Activated T-helper 2 cell treated with anti-CD3 and anti-CD28 coated beads, Interferon-gamma antibody, Interleukin-2, Interleukin-4, amounts not matched to agents 10 μg/mL and 5 μg/mL and 100 μg/mL, durations not matched to agents 14 hours and 24 hours and 36 hours (primary cell): ENCODE measurements at places on chromosomes 1 and 21.

- H3K27me3 ChIP-seq, result peaks cover 14% of the 10 kb centered on the region
- H3K4me3 ChIP-seq, result no peak overlapping the region
- H3K27ac ChIP-seq, result no peak overlapping the region
- DNase-seq, result no peak
Measured at GRCh38 chr21:41112740-41113692, 54.9 kb upstream of the BACE2 start.

- H3K4me3 ChIP-seq, result no peak overlapping the region
- H3K27me3 ChIP-seq, result peaks cover 44% of the 10 kb centered on the region
- peaks cover 14% of the 10 kb centered on the region for H3K4me1 ChIP-seq
- H3K27ac ChIP-seq, result no peak overlapping the region
Measured at GRCh38 chr1:76073481-76073880, 1.1 kb upstream of the ST6GALNAC3 start.

DNA sequence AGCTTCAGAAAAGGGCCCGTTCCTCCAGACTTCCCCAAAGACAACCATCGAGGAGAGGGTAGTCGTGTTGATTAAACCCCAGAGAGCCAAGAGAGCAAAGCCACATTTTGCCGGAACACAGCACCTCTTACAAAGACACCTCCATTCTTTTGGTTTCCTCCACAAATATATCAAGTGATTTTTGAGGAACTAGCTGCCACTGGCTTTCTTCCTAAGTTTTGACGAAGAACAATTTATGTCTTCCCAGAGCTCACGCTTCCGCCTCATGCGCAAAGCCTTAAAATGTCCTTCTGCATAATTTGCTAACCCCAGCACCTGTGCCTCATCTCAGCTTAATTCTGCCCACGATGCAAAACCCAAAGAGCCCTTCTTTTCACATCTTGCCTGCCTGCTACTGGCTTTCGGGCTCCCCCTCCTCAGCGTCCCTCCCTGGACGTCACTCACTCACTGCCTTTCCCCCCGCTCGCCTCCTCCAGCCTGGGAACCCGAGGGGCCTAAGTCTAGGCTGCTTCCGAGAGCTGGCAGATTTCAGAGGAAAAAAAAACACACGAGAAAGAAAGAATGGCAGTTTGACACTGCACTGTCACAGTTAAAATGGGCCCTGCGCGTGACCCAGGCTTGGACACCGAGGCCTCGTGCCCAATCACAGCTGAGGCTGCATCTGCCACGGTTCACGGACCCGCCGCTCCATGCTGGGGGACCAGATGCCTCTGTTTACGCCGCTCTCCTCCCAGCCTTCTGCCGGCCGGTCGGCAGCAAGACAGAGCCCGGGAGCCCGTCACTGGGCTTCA lies 77.6 kb upstream of the IFNAR2 start:
- no peak overlapping the region for H3K27ac ChIP-seq
- no peak overlapping the region for H3K4me3 ChIP-seq
- H3K36me3 ChIP-seq, result no peaks in the 10 kb centered on the region

DNA sequence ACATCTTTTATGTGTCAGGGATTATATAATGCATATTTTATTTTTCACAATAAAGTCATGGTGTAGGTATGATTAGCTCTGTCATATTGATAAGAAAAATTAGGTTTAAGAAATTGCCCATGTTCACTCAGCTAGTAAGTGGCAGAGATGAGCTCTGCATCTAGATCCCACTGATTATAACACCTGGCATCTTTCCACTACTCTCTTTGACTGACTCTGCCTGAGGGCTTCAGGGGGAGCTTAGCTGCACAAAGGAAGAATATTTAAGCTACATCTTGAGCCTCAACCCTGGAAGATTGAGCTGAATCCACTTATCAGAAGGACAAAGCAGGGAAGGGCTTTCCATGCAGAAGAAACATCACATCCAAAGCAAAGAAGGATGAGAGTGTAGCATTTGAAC lies 190.4 kb downstream of the MIS18A start:
- no peak overlapping the region for H3K4me3 ChIP-seq
- DNase-seq, result no peak
- H3K36me3 ChIP-seq, result no peaks in the 10 kb centered on the region
- no peak overlapping the region for H3K27ac ChIP-seq
- H3K27me3 ChIP-seq, result peaks cover 2% of the 10 kb centered on the region

DNA sequence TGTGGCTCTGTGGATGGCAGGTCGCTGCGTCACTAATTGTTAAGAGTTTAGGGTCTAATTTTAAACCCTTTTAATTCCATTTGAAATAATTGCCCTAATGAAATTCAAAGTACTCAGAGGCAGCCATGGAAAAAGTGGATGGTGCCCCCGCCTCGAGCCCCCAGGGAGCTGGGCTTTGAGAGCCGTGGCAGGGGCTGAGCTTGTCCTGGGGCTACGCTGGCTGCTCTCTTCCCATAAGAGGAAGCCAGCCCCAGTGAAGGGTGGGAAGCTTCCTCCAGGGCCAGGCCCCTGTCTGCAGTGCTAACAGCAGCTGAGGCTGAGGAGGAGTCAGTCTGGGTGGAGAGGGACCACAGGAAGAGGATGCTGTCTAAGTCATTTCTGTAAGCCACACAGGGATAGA lies 315.0 kb upstream of the POU3F1 start:
- no peaks in the 10 kb centered on the region for H3K36me3 ChIP-seq
- no peaks in the 10 kb centered on the region for H3K4me1 ChIP-seq
- H3K27ac ChIP-seq, result no peak overlapping the region
- no peak for DNase-seq
- no peak overlapping the region for H3K4me3 ChIP-seq
- H3K27me3 ChIP-seq, result peaks cover 7% of the 10 kb centered on the region

DNA sequence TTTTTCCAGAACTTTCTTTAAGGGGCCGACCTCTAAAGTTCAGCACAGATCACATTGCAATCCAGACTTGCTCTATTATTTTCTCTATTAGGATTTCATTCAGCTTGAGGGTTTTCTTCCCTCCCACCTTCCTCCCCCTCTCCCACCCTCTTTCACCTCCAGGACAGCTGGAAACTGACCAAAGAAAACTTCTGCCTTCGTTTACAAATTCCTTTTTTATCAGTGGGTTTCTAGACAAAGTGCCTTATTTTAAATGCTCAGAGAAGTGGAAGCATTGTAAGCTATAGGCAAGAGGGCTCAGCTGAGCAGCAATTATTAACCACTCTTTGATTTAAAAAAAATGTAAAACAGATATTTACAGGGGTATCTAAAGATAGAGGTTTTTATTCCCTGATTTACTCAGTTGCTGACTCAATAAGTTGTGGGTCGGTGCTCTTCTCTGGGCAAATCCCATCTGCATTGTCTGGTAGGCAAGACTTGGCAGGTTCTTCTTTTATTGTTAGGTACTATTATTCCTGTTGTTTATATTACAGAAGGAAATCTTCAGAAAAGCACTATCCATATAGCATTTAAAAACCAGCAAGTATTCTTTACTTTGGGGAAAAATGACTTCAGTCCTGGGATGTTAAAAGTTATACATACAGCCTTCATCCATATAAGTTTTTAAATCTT lies 277.0 kb upstream of the C1orf105 start:
- no peak overlapping the region for H3K4me3 ChIP-seq
- H3K27me3 ChIP-seq, result no peaks in the 10 kb centered on the region
- no peaks in the 10 kb centered on the region for H3K36me3 ChIP-seq
- no peak overlapping the region for H3K27ac ChIP-seq
- H3K4me1 ChIP-seq, result peaks cover 13% of the 10 kb centered on the region

DNA sequence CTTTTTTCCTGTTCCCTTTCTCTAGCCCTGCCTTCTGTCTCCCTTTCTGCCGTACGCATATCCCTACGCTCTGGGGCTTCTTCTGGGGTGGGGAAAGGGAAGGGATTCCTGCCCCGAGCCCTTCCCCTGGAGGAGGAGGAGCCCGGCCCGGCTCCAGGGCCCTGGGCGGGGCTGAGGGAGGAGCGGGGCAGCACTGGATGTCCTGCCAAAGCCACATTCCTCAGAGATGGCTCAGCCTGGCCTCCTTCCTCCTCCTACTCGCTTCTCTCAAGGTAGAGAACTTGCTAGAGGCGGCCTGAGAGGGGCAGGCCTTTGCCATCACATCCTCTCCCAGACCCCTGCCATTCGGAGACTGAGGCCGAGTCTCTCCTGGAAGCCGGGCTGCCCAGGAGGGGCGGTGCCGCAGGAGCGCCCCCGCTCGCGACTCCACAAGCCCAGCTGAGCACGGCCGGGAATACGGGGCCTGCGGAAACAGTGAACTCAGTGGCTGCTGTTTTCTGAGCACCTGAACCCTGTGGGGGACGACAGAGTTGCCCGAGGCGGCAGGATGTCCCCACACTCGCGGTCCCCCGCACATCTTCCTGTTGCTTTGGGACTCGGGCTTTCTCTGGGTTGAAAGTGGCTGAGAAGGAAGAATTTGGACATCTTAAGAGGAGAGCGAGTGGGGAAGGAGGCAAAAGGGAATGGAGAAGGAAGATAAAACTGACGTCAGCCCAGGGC lies 12.2 kb downstream of the ADAMTSL4 start:
- H3K4me1 ChIP-seq, result peaks cover 43% of the 10 kb centered on the region
- peak; percentile 64 for DNase-seq
- H3K36me3 ChIP-seq, result peaks cover 3% of the 10 kb centered on the region

- no peak overlapping the region for H3K27ac ChIP-seq
- no peak overlapping the region for H3K4me3 ChIP-seq
- no peaks in the 10 kb centered on the region for H3K4me1 ChIP-seq
- no peak for DNase-seq
- no peaks in the 10 kb centered on the region for H3K27me3 ChIP-seq
- peaks cover 81% of the 10 kb centered on the region for H3K36me3 ChIP-seq
Measured at GRCh38 chr1:36176106-36176949, 20.4 kb downstream of the MAP7D1 start.

DNA sequence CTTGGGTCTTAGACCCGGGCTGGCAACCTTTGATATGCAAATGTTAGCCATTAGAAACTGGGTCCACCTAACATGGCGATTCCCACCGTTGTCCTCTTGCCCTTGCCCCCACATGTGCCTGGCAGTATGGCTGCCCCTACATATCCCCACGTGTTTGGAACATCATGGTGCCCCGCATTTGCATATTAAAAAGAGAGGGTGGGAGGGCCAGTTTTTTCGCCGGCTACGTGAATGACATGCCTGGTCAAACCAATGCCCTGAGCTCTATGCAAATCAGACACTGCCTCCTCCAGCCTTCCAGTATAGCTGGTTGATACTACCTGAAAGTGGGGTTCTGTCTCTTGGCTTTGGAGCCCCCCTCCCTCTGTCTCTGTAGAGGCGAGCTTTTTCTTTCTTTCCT lies 133.0 kb downstream of the CDC42BPA start:
- H3K36me3 ChIP-seq, result no peaks in the 10 kb centered on the region
- no peak for DNase-seq
- H3K27ac ChIP-seq, result no peak overlapping the region
- no peak overlapping the region for H3K4me3 ChIP-seq
- peaks cover 9% of the 10 kb centered on the region for H3K27me3 ChIP-seq

DNA sequence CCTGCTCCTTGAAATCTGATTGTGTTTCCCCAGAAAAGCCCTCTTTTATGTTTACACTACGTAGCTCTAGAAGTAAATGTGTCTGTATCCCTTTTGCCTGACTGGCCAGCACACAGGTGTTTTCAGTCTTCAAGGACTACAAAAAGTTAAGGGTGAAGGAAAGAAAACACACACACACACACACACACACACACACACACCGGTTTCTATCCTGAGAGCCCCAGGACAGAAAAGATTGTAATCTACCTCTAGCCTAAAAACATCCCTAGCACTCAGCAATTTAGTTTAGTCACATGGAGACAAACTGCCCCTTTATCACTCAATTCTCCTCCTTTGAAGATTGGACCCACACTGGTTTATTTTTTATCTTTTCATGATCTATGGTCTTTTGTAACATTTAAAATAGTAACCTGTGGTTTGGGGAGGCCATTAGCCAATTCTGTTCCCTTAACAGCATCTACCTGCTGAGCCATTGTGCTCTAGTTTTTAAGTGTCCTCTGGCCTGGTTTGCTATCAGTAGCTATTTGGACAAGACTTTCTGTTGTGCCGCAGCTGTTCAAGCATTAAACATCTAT lies 15.8 kb upstream of the TRIM45 start:
- H3K4me1 ChIP-seq, result no peaks in the 10 kb centered on the region
- H3K27me3 ChIP-seq, result peaks cover 16% of the 10 kb centered on the region
- no peak overlapping the region for H3K27ac ChIP-seq
- H3K4me3 ChIP-seq, result no peak overlapping the region

GRCh38 chr21:29151931-29152330 lies 21.5 kb downstream of the MAP3K7CL start:
- DNase-seq, result no peak
- no peak overlapping the region for H3K4me3 ChIP-seq
- no peaks in the 10 kb centered on the region for H3K36me3 ChIP-seq

GRCh38 chr1:39857126-39857878 lies 26.0 kb downstream of the TRIT1 start:
- H3K36me3 ChIP-seq, result peaks cover 22% of the 10 kb centered on the region
- no peak overlapping the region for H3K4me3 ChIP-seq
- no peak overlapping the region for H3K27ac ChIP-seq
- peaks cover 3% of the 10 kb centered on the region for H3K4me1 ChIP-seq
- no peaks in the 10 kb centered on the region for H3K27me3 ChIP-seq

- no peak for DNase-seq
- H3K4me3 ChIP-seq, result no peak overlapping the region
- H3K27ac ChIP-seq, result no peak overlapping the region
- no peaks in the 10 kb centered on the region for H3K27me3 ChIP-seq
Measured at GRCh38 chr1:195894411-195894810, 713.8 kb downstream of the KCNT2 start.

- peaks cover 27% of the 10 kb centered on the region for H3K27me3 ChIP-seq
- no peak for DNase-seq
- peaks cover 23% of the 10 kb centered on the region for H3K4me1 ChIP-seq
- H3K36me3 ChIP-seq, result no peaks in the 10 kb centered on the region
- H3K27ac ChIP-seq, result no peak overlapping the region
- peak overlapping the region; percentile 54 for H3K4me3 ChIP-seq
Measured at GRCh38 chr1:33182401-33182841, 578 bp upstream of the TRIM62 start.

DNA sequence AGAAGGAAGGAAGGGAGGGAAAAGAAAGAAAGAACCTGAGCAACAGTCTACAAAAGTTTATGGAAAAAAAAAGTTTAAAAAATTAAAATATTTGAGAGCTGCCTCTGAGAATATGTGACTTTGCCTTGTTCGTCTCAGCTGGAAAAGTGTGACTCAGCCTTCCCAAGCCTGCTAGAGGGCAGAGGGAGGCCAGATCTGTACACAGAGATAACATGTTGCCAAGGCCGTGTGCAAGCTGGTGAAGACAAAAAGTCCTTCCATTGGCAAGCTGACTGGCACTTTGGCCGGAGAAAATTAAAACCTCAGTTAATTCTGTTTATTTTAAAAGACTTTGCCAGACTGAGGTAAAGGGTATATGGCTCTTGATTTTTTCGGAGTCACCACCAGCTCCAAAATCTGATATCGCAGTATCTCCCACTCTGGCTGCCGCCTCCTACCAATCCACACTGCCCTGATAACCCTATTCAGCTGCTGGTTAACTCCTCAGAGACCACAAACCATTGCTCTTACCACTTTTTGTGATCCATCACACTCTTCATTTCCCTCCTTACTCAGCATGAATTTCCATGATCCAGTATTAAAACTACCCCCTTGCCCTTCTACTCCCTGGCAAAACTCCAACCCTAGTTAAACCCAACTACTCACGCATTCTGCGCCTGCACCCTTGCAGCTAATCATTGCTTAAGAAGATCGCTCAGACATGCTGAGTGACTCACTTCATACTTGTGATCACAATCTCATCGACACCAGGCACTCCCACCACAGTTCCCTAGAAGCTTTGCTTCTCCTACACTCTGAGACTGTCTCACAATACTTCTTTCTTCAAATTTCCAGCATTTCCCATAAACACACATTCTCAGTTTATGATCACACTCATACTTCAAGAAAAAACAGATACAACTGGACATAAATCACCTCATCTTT lies 5.7 kb upstream of the PPP1R15B start:
- peak overlapping the region; percentile 55 for H3K4me3 ChIP-seq
- H3K4me1 ChIP-seq, result peaks cover 41% of the 10 kb centered on the region
- H3K27ac ChIP-seq, result peak overlapping the region; percentile 80
- H3K27me3 ChIP-seq, result no peaks in the 10 kb centered on the region

- no peak overlapping the region for H3K4me3 ChIP-seq
- no peak for DNase-seq
- H3K4me1 ChIP-seq, result peaks cover 43% of the 10 kb centered on the region
- no peak overlapping the region for H3K27ac ChIP-seq
- no peaks in the 10 kb centered on the region for H3K27me3 ChIP-seq
Measured at GRCh38 chr1:27475720-27476119, 14.2 kb downstream of the WASF2 start.
